ENCODE measurements at places on chromosomes 5 and 9.

DNA sequence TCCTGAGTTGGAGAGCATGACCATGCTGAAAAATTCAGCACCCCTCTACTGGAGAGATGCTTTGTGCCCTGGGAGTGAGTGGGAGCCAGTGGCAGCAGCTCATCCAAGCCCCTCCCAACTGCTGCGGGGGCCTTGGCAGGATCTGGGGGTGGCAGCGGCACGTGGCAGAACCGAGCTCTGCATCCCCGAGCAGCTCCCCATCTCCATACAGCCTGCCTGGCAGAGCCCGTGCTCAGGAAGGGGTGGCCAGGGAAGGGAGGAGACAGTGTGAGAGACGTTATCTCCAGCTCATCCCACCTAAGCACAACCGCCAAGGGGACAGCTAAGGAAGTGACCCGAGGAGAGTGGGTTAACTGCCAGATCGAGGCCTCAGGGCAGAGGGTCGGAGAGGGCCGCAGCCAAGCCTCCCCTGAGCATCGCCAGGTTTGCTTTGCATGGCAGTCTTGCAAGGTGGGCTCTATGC lies 17.2 kb upstream of the DPM2 start:
- DNase-seq: no peak

DNA sequence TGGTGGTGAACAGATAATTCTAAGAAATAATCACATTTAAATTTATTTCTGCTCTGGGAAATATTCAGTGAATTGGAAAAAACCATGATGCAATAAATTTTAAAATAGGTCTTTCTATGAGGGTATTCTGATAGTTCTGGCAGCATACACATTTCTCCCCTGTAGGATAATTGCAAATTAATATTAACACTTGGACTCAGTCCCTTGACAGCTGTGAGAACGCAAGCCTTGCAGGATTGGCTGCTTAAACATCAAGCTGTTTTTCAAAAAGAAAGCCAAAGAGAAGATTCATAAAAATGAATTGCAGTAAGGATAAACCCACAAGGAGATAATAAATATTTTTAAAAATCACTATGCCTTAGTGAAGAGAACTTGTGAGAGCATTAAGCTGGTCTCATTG lies 180.0 kb downstream of the MTRR start:
- DNase-seq: no peak

DNA sequence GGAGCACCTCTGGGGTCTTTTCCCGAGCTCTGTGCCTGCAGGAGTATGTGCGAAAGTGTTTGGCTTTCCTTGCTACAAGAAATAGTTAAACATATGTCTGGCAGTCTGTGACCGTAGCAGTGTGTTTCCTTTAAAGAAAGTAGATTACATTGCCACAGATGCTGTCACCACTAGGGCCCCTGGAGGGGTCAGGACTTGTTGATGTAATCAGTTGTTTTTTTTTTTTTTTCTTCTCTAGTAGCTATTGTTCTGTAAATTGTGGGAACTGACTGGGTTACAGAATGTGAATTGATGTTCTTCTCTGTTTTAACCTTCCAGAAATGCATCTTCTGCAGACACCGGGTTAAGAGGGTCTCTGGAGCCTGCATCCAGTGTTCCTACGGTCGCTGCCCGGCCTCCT lies 345.6 kb downstream of the KDM4C start:
- DNase-seq: peak; percentile 63

DNA sequence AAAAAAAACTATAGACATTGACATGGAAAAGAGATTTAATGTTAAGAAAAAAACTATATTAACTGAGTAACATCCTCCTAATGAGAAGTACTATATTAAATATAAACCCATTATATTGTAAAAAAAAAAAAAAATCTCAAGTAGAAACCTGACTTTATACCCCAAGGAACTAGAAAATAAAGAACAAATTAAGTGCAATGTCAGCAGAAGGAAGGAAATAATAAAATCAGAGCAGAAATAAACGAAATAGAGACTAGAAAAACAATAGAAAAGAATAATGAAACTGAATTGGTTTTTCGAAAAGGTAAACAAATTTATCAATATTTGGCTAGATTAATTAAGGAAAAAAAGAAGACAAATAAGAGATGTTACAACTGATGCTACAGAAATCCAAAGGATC lies 329.1 kb upstream of the ZNF608 start:
- no peak for DNase-seq

- no peak for DNase-seq
These were observed 3.2 kb downstream of the ZNF131 start for GRCh38 chr5:43123887-43124286.

- peak; percentile 60 for DNase-seq
These were observed at the start of gene ZNF618 for GRCh38 chr9:113876151-113876992. ZNF618 (plus strand) TSS chr9:113876309; CDS start chr9:113876381, 72 bp downstream.

DNA sequence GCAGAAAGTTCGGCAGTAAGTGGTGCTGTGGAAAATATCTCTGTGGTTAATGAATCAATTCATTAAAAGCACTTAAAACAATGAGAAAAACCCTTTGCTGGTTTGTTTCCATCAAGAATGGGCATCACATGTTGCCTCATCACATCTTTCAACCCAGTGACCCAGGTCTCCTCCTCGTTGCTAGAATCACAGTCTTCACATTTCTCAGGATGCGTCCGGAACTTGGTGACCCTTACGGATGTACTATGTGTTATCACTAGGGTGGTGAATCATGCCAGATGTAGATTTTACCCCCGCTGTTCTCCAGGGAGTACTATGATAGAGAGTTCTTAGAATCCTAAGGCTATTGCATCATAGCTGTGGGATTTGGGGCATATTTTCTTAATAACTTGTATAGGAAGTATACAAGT lies 217.9 kb upstream of the KLF4 start:
- DNase-seq: no peak

GRCh38 chr9:72333197-72333596 lies 31.8 kb downstream of the ZFAND5 start:
- no peak for DNase-seq

DNA sequence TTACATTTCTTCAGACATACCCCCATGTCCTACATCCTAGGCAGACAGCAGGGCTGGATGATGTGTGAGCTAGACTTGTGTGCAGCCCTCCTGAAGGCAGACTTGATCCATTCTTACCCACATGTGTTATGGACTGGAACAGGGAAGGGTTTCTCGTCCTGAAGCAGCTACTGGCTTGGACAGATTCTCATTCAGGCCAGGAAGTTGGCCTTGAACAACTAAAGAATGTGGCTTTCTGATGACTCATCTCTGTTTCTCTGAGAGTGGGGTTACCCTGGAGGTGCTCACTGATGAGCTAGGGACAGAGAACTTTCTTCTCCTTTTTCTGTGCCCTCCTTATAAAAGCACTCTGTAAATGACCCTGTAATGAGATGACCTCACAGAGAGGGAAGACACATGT lies 246.5 kb downstream of the PCSK5 start:
- DNase-seq: peak; percentile 25

- no peak for DNase-seq
These were observed 262.2 kb downstream of the EFNA5 start for GRCh38 chr5:107408564-107408963.

DNA sequence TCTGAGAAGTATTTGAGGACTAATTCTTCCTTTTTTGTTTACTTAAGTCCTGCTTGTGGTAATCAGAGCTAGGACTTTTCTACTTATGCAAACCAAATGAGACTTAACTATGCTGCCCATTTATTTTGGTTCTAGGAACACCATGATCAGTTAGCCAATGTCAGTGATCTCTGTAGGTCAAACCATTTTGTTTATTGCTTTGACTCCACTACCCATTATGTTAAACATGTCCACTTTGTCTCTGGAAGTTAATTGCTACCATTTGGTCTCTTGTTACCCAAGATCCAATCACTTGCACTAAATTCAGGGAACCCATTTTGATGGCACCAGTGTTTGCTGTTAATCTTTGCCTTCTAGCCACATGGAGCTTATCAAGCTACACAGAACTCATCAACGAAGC lies 161.9 kb downstream of the CCDC171 start:
- no peak for DNase-seq
